ENCODE measurements at places on chromosomes 7 and 10.

DNA sequence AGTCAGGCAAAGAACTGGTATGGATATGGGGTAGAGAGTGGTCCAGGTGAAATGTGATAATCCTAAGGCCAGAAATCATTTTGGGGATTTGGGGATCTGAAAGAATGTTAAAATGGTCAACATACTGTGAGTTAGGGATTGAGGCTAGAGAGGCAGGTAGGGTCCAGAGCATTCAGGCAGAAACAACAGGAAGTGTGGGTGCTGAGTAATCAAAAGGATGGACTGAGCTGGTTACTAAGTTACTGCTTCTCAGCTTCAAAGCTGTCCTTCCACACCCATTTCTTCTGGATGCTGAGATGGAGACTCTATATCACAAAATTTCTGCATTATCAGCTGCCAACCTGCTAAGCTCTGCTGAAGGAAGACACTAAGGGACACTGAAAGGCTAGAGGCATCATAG lies 30.6 kb upstream of the PRKCQ start:
- no peak overlapping the region for H3K4me3 ChIP-seq
- no peaks in the 10 kb centered on the region for H3K36me3 ChIP-seq
- no peaks in the 10 kb centered on the region for H3K4me1 ChIP-seq
- no peak overlapping the region for H3K27ac ChIP-seq
- DNase-seq: no peak
- H3K27me3 ChIP-seq: no peaks in the 10 kb centered on the region

GRCh38 chr10:14253079-14253478 lies 77.6 kb downstream of the FRMD4A start:
- no peak for DNase-seq
- no peak overlapping the region for H3K27ac ChIP-seq
- no peaks in the 10 kb centered on the region for H3K4me1 ChIP-seq
- H3K4me3 ChIP-seq: no peak overlapping the region
- H3K36me3 ChIP-seq: no peaks in the 10 kb centered on the region

- no peak overlapping the region for H3K27ac ChIP-seq
- DNase-seq: no peak
- no peaks in the 10 kb centered on the region for H3K27me3 ChIP-seq
- no peaks in the 10 kb centered on the region for H3K4me1 ChIP-seq
These were observed 91.1 kb upstream of the CACNA2D1 start for GRCh38 chr7:82534684-82535083.

DNA sequence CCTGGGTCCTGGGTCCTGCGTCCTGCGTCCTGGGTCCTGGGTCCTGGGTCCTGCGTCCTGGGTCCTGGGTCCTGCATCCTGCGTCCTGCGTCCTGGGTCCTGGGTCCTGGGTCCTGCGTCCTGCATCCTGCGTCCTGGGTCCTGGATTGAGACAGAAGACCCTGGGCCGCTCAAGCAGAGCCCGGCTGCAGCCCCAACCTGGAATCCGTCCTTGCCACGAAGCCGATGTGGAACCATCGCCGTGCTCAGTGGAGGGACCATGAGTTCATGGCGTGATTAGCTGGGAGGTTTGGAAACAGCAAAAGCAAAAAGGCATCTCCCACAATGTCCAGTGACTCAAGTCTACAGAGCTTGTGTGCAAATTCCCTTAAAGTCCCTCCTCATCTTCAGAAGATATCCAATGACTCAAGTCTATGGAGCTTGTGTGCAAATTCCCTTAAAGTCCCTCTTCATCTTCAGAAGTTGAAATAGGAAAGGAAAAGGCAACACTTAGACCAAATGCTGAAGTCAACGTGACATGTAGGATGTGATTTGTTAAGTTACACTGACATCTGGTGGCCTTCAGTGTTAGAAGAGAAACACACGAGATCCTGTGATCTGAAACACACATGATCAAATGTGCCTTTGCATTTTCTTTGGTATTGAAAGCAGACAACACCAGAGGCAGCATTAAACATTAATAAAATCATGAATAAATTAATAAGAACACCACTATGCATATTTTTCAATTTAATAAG lies 179.9 kb downstream of the PTPRN2 start:
- H3K27me3 ChIP-seq: no peaks in the 10 kb centered on the region
- H3K36me3 ChIP-seq: no peaks in the 10 kb centered on the region
- H3K27ac ChIP-seq: no peak overlapping the region
- no peak overlapping the region for H3K4me3 ChIP-seq

GRCh38 chr7:1939434-1940401 lies 269.6 kb downstream of the ELFN1 start:
- no peaks in the 10 kb centered on the region for H3K36me3 ChIP-seq
- H3K4me3 ChIP-seq: no peak overlapping the region
- no peak for DNase-seq
- no peaks in the 10 kb centered on the region for H3K4me1 ChIP-seq
- H3K27ac ChIP-seq: no peak overlapping the region

DNA sequence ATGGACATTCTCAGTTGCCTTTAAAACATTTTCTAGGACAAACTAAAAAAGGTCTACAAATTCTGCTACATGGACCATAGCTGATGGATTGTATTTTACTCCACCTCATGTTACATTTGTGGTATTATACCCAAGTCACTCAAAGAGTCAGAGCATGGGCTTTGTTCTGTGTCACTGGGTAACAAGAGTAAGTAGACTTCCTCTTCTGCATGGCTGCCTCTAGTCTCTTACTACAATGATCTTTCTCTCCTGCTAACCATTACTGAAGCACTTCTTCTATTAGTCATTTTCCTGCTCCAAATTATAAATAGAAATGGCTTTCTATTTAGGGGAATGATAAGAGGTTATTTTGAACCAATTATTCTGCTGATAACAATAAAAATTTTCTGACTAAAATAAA lies 727.4 kb upstream of the NRP1 start:
- H3K4me1 ChIP-seq: no peaks in the 10 kb centered on the region
- no peaks in the 10 kb centered on the region for H3K27me3 ChIP-seq
- H3K36me3 ChIP-seq: no peaks in the 10 kb centered on the region

Measured in uterus (tissue), 4 donors.